ENCODE measurements at places on chromosomes 1 and 21.

- DNase-seq, result no peak
Observed at GRCh38 chr1:203526572-203526971, 32.6 kb downstream of the OPTC start.

DNA sequence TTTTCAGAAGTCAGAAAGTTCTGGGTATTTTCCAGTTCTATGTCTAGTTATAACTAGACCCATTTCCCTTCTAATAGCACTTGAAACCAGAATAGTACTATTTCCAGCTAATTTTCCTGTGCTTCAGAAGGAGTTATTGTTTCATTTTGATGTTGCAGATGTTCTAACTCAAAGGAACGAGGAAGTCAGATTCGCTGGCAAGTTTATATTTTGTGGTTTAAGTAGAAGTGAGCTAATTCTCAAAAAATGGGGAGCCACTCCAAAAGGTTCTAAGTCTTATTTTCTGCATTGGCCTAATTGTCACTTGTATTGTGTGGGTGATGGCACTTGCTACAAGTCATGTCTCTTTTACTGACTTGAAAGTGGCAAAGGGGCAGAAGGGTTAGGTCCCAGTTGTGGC lies 18.1 kb downstream of the CCDC185 start:
- no peak for DNase-seq

DNA sequence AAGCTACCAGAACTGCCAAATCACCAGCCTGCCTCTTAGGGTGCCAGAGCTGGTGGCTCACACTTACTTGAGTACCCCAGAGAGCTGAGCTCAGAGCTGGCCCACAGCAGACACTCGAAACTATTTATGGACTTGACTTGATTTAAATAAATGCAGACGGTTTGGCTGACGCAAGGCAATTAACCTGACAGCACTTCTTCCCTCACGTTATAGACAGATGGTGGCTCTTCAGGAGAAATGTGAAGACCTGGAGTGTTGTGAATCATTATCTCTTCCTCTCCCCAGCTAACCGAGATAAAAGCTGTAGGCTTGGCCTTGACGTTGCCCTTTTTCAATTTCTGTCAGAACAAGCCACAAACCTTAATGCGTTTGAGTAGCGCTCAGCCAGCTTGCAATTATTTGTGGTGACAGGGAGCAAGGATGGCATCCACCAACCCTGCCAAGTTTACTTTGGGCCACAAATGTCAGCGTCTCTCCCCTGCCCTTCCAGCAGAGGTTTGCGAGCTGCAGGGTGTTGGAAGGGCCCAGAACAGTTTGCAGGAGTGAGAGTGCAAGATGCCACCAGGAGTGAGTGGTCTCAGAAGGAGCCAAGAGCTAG lies 34.0 kb upstream of the BCAR3 start:
- no peak for DNase-seq

- DNase-seq, result no peak
Observed at GRCh38 chr1:59089922-59090457, 206.9 kb upstream of the FGGY start.

GRCh38 chr1:228207851-228208821 lies at the start of gene OBSCN:
OBSCN (plus strand) TSS chr1:228208044; CDS start chr1:228211784, 3,740 bp downstream.
- DNase-seq, result peak; percentile 40

- no peak for DNase-seq
Observed at GRCh38 chr1:17460219-17460618, 20.7 kb upstream of the RCC2 start.

GRCh38 chr1:28132171-28133167 lies 44.0 kb downstream of the PTAFR start:
- DNase-seq, result no peak

- DNase-seq, result no peak
Observed at GRCh38 chr1:42198251-42198650, 33.7 kb upstream of the GUCA2A start.

DNA sequence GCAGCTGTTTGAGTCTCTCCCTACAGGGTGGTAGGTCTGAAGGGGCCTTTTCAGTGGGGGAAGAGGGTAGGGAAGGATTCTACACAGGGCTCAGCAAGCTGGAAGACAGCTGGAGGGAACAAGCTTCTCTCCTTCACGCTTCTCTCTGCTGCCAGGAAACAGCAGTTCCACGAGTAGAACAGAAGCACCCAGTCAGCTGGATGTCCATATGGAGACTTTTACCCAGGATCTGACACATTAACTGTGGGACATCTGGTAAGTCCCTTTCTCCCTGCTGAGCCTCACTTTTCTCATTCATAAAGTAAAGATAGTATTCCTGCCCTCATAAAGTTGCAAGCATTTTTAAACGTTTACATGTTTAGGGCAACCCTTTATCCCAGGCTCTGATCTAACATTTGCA lies 280.3 kb downstream of the OMA1 start:
- DNase-seq, result no peak

- DNase-seq, result no peak
Observed at GRCh38 chr1:193310564-193310963, 124.2 kb upstream of the B3GALT2 start.

DNA sequence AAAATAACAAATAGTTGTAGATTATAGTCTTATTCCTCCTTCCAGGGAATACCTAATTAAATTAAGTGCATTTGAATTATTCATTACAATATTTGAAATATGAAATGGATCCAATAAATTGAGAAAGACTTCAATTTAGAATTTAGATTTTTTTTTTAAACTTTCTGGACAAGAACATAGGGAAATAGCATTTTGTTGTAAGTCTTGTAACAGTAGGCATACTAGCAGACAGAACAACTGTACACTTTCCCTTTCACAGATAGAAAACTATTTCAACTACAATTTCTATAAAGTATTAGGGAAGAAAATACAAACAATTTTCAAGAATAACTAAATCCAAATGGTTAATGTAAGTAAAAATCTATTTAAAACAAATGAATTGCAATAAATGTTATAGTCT lies 577.5 kb downstream of the USP25 start:
- DNase-seq, result no peak

DNA sequence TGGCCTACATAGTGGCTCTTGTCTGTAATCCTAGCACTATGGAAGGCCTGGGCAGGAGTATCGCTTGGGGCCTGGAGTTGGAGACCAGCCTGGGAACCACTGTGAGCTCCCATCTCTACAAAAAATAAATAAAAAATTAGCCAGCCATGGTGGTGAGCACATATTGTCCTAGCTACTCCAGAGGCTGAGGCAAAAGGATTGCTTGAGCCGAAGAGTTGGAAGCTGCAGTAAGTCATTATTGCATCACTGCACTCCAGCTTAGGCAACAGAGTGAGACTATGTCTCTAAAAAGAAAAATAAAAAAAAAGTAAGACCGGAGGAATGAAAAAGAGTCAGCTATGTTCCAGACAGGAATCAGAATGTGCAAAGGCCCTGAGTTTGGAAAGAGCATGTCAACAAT lies 115.3 kb downstream of the CYYR1 start:
- DNase-seq, result no peak

- DNase-seq, result no peak
Observed at GRCh38 chr1:9429342-9429711, 109.9 kb upstream of the SLC25A33 start.

DNA sequence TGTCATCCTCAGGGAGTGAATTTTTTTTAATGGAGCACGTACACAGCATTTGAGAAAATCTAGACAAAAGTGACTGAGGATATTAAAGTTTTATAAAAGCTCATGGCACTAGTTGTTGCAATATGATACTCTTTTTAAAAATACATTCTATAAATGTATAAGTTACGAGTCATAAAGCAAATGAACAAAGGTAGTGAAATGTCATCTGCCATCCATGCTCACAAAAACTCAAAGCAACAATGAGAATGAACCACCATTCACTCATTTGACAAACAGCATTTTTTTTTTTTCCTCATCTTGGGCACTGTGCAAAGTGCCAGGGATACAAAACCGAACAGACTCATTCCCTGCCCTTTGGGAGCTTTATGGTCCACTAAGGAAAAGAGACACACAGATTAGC lies 38.7 kb downstream of the GPR137B start:
- DNase-seq, result no peak

DNA sequence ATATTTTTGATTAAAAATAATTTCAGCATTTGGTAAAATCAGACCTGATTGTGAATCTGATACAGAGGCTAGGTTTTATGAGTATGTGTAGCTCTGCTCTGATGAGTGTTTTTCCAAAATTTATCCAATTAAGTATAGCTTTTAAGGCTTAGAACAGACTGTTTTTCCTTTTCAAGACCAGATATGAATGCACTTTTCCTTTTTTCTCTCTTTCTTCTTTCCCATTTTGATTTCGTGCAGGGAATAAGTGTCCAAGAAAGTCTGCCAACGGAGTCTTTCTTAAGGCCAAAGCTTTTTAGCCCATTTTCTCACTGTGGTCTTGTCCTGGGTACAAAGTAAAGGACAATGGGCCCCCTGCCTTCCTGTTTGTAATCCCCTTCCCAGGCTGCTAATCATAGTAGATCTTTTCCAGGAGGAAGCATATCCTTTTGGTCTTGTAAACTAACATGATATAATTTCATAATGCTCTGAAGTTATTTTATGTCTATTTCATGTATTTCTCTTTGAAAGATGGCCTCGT lies 2.9 kb downstream of the KIF1B start:
- no peak for DNase-seq

DNA sequence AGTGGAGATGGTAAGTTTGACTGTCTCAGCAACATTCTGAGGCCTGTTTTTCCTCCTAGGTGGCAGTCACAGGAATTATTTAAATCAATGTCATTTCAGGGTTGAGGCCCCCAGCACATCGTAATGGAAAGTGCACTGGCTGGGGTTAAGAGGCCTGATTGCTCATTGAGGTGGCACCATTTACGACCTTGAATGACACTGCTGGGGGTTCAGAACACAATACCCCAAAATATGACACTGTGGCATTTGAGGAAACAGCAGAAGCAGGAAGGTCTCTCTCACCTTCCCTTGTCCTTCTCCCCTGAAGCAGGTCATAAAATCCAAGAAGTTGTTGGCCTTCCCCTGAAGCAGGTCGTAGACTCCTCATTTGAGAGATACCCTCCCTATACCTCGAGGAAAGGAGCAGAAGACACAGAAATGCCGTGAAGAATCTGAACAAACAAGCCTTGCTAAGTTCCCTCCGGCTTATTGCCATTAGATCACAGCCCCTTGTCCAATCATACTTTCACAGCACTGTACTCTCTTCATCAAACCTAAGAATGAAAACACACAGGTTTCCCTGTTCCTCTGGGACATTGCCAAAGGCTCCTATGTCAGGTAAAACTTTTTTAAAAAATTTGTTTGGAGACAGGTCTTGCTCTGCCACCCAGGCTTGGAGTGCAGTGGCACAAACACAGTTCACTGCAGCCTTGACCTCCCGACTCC lies 71.3 kb downstream of the S1PR1 start:
- DNase-seq, result no peak

DNA sequence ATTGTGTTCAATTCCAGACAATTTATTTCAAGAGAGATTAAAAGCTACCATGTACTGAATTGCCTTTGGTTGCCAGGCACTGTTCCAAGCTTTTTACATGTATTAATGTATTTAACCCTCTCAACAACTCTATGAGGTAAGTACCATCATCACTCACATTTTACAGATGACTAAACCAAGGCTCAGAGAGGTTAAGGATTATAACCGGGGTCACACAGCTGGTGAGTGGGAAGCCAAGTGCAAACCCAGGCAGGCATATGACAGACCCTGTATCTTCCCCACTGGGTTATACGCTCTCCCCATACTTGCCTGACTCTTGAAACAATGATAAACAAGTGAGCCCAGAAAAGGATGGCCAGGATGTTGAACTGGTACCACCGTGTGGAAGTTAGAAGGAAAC lies 16.5 kb downstream of the PLEKHA6 start:
- no peak for DNase-seq

DNA sequence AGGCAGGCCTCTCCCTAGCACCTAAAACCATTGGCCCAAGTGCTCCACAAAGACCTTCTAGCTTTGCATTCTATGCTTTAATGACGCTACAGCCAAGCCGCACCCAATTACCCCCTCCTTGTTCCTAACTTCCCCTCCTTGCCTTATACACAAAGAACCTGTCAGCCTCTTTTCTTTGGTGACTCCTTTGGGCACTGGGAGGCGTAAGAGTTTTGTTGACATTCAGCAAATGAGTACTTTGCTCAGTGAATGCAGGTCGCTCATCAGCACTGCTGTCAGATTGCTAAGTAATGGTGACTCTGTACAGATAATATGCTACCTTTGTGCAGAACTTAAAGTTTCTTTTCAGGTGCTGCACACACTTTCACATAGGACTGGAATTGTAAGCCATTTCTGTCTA lies 187.6 kb upstream of the FAM78B start:
- DNase-seq, result no peak

DNA sequence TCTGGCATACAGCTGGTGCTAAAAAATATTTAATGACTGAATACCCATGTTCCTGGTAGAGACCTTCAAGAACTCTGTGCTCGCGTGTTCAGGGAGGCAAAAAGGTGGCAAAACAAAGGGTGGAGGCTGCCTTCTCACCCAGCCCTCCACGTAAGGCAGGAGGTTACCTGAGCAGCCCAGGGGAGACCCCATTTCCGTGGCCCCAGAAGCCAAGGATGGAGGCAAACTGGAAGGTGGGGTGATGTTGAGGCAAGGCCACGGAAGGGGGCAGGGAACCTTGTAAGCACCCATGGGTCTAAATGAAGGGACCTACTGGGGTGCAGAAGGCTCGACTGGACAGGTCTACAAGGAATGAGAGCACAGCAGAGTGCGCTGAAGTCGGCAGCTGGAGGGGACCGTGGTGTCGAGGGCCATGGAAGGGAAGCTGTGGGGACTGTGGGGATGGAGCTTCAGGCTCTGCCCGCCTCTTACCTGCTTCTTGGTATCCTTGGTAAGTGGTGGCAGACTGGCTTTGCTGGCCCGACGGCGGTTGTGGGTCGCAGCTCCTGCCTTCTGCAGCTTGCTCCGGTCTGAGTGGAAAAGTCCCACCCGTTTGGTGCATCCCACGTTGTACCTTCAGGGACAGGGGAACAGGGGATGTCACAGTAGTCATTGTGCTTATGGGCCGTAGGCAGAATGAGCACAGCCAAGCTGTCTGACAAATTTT lies 8.9 kb upstream of the A3GALT2 start:
- DNase-seq, result no peak

- no peak for DNase-seq
Observed at GRCh38 chr1:176884286-176884685, 280.2 kb downstream of the ASTN1 start.

- no peak for DNase-seq
Observed at GRCh38 chr1:172515436-172515835, 17.5 kb upstream of the SUCO start.

GRCh38 chr21:38134084-38134873 lies 122.5 kb upstream of the KCNJ15 start:
- no peak for DNase-seq

GRCh38 chr1:222081859-222082258 lies 340.0 kb upstream of the DUSP10 start:
- no peak for DNase-seq
